Activated CD4-positive, alpha-beta T cell treated with anti-CD3 and anti-CD28 coated beads, Interleukin-2, amount 10 ng/mL, durations not matched to agents 24 days and 14 days (primary cell): ENCODE measurements at places on chromosomes 2 and 18. TPM values are rescaled to one million over a fixed set of nuclear protein-coding genes. Genes with fewer than 3 reads are reported as not detected.

DNA sequence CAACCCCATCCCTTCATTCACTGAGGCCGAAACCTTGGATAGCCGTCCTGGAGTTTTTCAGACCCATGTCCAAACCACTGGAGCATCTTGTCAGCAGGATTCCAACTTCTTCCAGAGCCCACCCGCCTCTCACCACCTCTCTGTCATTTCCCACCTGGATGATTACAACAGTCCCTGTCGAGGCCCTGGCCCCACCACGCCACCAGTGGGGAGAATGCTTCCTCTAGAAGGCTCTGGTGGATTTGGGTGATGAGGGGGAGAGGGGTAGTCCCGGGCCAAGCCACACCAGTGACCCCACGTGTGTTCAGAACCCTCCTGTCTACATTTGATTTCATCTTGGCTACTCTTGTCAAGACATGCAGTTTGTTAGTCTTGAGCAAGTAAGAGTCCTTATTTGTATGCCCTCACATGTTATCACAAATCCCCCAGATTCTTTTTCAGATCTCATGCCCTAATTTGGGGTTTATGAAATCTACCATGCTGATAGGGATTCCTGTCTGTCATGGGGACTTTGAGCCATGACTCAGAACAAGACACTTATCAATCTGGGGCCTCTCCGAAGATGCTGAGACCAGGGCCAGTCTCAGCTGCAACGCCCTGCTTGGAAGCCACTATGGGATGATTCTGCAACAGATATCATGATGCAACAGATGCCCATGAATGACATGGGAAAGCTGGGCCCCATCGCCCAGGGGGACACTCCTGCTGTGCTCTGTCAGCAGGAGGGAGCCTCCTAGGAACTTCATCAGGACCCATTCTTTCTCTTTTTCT is 186.1 kb downstream of the ZFP36L2 start:
- DNase-seq: no peak

DNA sequence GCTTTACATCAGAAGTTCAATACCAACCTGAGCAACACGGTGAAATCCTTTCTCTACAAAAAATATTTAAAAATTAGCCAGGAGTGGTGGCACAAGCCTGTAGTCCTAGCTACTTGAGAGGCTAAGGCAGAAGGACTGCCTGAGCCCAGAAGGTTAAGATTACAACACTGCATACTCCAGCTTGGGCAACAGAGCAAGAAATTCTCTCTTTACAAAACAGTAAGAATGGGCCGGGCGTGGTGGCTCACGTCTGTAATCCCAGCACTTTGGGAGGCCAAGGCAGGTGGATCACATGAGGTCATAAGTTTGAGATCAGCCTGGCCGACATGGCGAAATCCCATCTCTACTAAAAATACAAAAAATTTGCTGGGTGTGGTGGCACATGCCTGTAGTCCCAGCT is 113.2 kb downstream of the USP34 start:
- no peak for DNase-seq

- no peak for DNase-seq
These were observed 39.9 kb upstream of the UPP2 start for GRCh38 chr2:158061763-158062162.

DNA sequence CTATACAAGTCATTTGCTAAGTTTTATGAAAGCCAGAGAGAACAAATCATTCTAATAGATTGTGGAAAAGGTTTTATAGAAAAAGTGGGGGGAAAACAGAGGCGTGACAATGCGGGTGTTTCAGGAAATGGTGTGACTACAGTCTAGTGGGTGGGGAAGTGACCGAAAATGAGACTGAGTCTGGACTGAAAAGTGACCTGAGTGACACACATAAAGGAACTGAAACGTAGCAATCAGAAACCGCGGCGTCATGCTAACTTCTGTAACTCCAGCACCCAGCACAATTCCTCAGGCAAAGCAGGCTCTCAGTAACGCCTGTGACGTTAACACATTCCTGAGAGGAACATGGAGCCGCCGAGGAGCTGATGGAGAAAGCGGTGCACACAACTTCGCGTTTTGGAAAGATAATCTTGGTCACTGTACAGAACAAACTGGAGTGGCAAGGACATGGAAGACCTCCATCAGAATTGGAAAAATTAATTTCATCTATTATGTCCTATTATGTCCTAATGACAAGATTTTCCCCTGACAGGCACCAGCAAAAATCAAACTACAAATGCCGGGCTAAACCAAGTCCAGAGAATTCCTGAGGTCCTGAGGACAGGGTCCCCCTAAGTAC is 1.4 kb upstream of the CD226 start:
- peak; percentile 83 for DNase-seq

- no peak for DNase-seq
These were observed 940.2 kb upstream of the ZEB2 start for GRCh38 chr2:145460112-145460511.

DNA sequence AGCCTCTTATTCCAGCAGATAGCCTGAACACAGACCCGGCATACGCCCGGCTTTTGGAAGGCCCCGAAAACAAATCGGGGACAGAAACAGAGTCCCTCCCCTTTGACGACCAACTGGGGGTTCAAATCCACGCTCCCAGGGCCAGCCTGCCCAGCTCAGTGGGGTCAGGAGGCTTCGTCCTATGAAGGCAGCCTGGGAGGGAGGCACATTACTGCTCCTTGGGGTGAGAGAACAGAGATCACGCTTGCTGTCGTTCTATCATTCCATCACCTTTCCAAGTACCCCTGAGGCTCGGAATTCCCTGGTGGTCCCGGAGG is 208.8 kb upstream of the SALL3 start:
- DNase-seq: no peak

DNA sequence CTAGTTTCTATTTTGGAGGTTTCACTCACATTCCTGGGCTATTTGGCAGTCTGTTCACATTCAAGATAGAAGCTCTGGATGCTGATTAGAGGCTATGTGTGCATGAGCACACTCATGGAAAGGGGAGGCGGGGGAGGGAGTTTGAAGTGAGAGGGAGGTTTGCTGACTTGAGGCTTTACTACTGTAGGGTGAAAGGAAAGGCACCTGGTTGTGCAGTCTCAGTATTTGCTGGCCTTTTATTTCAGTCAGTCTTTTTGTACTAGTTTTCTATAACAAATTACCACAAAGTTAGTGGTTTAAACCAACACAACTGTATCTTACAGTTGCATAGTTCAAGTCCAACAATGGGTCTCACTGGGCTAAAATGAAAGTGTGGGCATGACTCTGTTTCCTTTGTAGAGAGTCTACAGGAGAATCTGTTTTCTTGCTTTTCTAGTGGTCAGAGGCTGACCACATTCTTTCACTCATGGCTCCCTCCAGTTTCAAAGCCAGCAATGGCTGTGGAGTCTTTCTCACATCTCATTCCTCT is 47.7 kb upstream of the NR4A2 start:
- no peak for DNase-seq

DNA sequence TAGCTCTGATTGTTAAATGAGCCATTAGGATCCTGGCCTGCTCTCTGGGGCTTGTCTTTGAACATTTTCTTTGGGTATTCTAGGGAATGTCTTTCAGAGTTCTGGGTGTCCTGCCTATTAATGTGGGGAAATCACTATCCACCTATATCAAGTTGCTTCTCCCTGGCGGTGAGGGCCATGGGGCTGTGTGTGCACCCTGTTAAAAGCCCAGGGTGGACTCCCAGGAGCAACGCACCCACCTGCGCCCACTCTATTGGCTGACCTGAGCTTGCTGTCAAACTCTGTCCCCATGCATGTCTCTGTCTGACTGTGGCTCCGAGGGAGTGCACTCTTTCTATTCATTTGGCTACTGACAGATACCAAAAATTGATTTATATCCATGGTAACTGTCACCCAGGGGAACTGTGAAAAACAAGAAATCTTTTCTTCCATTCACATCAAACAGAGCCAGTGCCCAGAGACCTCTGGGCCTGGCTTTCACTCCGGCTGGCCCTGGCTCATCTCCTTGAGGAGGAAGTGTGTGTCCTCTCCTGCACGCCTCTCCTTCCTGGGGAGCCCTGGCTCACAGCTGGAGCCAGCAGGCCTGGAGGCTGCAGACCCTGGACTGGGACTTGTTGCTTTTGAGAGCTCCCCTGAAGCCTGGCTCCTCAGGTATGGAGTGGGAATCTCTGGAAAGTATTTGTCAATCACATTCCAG is 10.5 kb upstream of the TOGARAM2 start:
- DNase-seq: no peak

DNA sequence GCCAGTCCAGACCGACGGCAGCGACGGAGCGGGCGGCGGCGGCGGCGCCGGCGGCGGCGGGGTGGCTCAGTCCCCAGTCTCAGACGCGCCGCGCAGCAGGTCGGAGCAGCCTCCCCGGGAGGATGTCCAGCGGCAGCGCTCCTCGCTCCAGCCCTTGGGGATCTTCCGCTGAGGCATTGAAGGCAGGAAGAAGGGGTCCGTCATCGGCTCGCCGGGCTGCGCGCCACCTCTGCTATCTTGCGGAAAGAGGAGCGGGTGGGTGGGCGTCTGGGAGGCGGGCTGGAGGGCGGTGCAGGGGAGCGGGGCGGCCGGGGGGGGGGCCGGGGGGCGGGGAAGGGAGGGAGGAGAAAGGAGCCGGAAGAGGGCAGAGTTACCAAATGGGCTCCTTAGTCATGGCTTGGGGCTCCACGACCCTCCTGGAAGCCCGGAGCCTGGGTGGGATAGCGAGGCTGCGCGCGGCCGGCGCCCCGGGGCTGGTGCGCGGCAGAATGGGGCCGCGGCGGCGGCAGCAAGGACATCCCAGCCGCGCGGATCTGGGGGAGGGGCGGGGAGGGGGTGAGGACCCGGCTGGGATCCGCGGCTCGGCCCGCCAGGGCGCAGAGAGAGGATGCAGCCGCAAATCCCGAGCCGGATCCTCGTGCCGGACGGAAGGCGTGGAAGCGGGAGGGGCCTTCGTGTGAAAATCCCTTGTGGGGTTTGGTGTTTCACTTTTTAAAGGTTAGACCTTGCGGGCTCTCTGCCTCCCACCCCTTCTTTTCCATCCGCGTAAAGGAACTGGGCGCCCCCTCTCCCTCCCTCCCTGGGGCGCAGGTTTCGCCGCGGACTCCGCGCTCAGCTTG is at the start of gene NETO1:
NETO1 (minus strand) TSS at position 242 of the 839 bp plus-strand sequence. CDS start 696 bp downstream, outside the sequence.
- no peak for DNase-seq

DNA sequence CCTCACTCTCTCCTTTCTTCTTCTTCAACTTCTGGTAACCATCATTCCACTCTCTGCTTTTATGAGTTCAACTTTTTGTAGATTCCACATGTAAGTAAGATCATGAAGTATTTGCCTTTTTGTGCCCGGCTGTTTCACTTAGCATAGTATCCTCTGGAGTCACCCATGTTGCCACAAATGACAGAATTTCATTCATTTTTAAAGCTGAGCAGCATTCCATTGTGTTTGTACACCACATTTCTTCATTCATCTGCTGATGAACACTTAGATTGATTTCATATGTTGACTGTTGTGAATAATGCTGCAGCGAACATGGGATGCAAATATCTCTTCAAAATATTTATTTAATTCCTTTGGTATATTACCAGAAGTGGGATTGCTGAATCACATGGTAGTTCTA is 133.6 kb upstream of the ERBB4 start:
- no peak for DNase-seq

GRCh38 chr2:153657651-153658050 is 179.1 kb upstream of the RPRM start:
- no peak for DNase-seq

DNA sequence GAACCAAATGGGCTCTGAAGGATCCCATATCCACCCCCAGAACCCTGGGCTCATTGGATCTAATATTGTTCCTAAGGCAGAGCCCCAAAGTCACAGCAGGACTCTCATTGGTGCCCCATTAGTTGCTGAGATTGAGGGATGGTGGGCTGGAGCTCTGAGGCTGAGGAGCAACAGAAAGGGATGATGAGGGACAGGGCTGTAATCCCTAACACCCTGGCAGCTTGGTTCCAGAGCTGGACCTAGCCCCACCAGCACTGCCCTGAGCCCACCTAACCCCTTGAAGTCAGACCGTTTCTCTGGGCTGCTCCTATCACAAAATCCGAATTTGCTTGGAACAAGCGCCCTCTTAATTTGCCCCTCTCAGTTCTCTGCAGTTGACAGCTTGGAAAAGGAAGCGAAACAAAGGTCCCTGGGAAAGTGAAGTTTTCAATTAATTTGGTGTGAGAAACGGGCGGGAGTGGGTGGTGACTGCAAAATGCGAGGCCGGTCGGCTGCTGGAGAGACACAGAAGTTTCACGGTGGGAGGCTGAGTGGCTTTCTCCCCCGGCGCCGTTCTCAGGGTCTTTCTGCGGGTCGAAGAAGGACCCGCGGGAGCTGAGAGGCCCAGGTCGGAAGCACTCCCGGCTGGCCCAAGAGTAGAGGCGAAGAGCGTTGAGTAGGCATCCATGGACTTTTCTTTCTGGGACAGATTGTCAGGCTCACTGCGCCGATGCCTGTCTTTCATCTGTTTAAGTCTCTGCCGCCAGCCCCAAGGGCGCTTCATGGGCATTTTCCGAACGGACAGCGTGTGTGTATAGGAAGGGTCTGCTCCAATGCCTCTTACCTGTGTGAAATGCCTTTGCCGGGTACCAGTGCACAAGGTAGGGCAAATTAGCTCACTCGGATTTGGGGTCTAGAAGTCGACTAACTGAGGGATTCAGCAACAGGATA is 927 bp upstream of the HOXD13 start:
- no peak for DNase-seq

DNA sequence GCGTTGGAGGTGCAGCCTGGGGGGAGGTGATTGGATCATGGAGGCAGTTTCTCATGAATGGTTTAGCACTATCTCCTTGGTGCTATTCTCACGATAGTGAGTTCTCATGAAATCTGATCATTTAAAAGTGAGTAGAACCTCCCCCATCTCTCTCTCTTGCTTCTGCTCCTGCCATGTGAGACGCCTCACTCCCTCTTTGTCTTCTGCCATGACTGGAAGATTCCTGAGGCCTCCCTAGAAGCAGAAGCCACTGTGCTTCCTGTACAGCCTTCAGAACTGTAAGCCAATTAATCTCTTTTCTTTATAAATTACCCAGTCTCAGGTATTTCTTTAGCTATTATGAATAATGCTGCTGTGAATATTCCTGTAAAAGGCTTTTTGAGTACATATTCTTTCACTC is 52.9 kb downstream of the SERPINB7 start:
- DNase-seq: no peak

DNA sequence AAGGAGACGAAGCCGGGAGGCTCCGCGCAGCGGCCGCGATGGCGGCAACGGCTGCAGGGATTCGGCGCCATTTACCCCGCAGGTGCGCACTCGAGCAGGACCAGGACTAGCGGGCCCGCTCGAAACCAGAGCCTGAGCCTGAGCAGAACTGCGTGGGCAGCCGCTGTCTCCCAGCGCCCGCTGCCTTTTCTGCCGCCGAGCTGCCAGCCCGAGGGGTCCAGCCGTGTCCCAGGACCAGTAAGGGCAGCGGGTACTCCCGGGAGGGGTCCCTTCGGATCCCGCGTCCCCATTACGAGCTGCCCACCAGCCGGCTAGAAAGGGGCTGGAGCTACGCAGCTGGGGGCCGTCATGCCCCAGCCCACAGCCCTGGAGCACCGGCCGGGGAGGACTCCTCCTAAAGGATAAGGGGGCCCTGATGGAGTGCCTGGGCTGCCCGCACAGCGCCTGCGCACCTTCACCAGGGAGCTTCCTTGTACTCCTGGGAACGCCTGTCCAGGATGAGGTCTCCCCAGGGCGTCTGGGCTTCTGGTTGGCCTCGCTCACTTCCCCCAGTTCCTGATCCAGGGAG is 9.9 kb downstream of the ALPP start:
- DNase-seq: no peak

- DNase-seq: no peak
These were observed 158.5 kb upstream of the REV1 start for GRCh38 chr2:99648178-99648844.

- no peak for DNase-seq
These were observed 30.2 kb downstream of the MCFD2 start for GRCh38 chr2:46885376-46885775.

STARD6 gene
- not detected in 2 replicates for total RNA-seq

RBM45 gene
- 16.8 and 22.8 TPM in 2 replicates for total RNA-seq

KLHL29 gene
- total RNA-seq: 3.7 and 3.8 TPM in 2 replicates

CRYBA2 gene
- not detected in 2 replicates for total RNA-seq

LAMA3 gene
- total RNA-seq: not detected in 2 replicates

COMMD1 gene
- 27.2 and 27.6 TPM in 2 replicates for total RNA-seq

CERKL gene
- 0.14 TPM in 1 of 2 replicates, not detected in the other for total RNA-seq
